ENCODE measurements at places on chromosomes 1 and 21. TPM values are rescaled to one million over a fixed set of nuclear protein-coding genes. Genes with fewer than 3 reads are reported as not detected.

The KLHL17 gene
- total RNA-seq, result 9.3 TPM

GRCh38 chr1:32372149-32372756 lies 9.9 kb downstream of the TSSK3 start:
- peaks cover 74% of the 10 kb centered on the region for H3K36me3 ChIP-seq
- no peak overlapping the region for H3K27ac ChIP-seq
- H3K27me3 ChIP-seq, result no peaks in the 10 kb centered on the region
- no peak overlapping the region for H3K4me3 ChIP-seq
- no peaks in the 10 kb centered on the region for H3K4me1 ChIP-seq

The VSIG8 gene
- not detected for total RNA-seq

- no peaks in the 10 kb centered on the region for H3K4me1 ChIP-seq
- DNase-seq, result no peak
- no peak overlapping the region for H3K4me3 ChIP-seq
- H3K27me3 ChIP-seq, result no peaks in the 10 kb centered on the region
- H3K27ac ChIP-seq, result no peak overlapping the region
- no peaks in the 10 kb centered on the region for H3K36me3 ChIP-seq
Observed at GRCh38 chr1:61007534-61008364, 74.6 kb upstream of the NFIA start.

The TFAP2E gene
- total RNA-seq, result 0.44 TPM

GRCh38 chr1:15758953-15759661 lies 512 bp downstream of the FBLIM1 start:
- DNase-seq, result no peak
- H3K36me3 ChIP-seq, result no peaks in the 10 kb centered on the region
- no peak overlapping the region for H3K27ac ChIP-seq
- peaks cover 61% of the 10 kb centered on the region for H3K4me1 ChIP-seq
- peaks cover 12% of the 10 kb centered on the region for H3K27me3 ChIP-seq

The CNR2 gene
- not detected for total RNA-seq

The UMODL1 gene
- not detected for total RNA-seq

- H3K27me3 ChIP-seq, result peaks cover 2% of the 10 kb centered on the region
- no peaks in the 10 kb centered on the region for H3K36me3 ChIP-seq
- H3K4me1 ChIP-seq, result no peaks in the 10 kb centered on the region
- no peak overlapping the region for H3K4me3 ChIP-seq
- no peak overlapping the region for H3K27ac ChIP-seq
Observed at GRCh38 chr1:12711536-12711935, 4.4 kb upstream of the AADACL3 start.

DNA sequence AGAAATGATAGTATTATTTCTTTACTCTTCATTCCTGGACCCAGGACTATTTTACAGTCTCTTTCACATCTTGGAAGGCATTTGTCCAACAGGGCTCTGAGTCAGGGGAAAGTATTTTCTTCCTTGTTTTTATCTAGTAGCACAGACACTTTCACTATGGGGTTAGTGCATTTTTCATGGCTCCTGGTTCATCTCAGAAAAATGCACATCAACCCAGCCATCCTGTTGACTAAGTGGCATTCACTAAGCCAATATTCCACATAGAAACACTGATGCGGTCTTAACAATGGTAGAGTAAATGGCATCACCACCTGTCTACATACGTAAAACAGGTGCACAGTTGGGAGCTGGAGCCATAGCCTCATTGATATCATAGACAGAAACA lies 87.4 kb upstream of the C1orf21 start:
- no peak for DNase-seq
- no peaks in the 10 kb centered on the region for H3K4me1 ChIP-seq
- no peaks in the 10 kb centered on the region for H3K27me3 ChIP-seq
- H3K36me3 ChIP-seq, result no peaks in the 10 kb centered on the region
- no peak overlapping the region for H3K27ac ChIP-seq

DNA sequence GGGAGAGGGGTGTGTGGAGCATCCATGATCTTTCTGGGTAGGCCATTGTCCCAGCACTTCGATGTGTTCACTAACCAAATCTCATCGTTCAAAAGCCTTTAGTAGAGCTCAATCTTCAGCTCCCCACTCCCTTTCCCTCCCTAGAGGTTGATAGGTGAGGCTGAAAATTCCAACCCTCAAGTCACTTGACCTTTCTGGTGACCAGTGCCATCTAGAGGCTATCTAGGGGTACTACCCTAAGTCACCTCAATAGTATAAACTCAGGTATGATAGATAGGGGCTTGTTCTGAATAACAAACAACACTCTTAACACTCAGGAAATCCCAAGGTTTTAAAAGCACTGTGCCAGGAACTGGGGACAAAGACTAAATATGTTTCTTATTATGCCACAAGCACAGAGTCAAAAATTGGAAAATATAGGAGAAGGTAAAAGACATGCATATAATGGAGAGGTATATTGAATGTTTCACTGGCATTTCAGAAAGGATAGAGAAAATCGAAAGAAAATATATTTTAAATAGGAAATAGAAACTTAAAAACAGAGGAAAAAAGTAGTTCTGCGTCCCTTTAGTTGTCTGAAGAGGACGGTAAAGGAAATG lies 42.9 kb upstream of the CD53 start:
- DNase-seq, result peak; percentile 54
- no peaks in the 10 kb centered on the region for H3K4me1 ChIP-seq
- H3K27ac ChIP-seq, result no peak overlapping the region
- H3K27me3 ChIP-seq, result no peaks in the 10 kb centered on the region
- no peak overlapping the region for H3K4me3 ChIP-seq

GRCh38 chr1:191558379-191558778 lies 599.9 kb upstream of the RGS18 start:
- no peaks in the 10 kb centered on the region for H3K4me1 ChIP-seq
- no peaks in the 10 kb centered on the region for H3K36me3 ChIP-seq
- no peak overlapping the region for H3K4me3 ChIP-seq
- H3K27me3 ChIP-seq, result no peaks in the 10 kb centered on the region

DNA sequence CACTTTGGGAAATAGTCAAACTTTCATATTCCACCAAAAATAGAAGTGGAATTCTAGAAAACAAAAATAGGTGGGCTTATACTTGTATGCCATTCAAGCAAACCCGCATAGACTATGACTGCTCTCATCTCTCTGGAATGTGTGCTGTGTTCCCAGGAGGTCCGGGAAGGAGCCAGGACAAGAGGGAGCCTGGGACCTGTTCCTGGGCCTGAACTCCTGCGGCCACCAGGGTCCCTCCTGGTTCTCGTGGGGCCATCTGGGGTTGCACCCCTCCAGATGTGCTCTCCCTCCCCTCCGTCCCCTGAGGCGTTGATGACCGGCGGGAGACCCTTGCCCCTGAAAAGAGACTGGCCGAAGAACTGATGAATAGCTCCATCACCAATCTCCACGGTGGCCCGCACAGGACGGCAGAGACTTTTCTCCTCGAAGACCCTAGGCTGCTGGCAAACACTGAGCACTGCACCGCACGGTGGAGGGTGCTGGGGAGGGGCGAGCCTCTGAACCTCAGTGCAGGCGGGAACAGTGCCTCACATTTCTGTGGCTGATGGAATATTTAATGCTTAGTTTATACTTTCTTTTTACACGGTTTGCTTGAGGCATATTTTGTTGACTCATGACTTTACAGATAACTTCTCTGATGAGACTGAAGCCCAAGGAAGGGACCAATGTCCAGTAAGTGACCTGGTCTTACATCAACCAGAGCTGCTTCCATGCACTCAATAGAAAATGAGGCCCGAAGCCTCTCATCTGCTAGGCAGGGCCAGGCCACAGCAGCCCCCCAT lies 9.6 kb upstream of the ADARB1 start:
- no peak overlapping the region for H3K4me3 ChIP-seq
- H3K4me1 ChIP-seq, result no peaks in the 10 kb centered on the region
- DNase-seq, result no peak
- no peaks in the 10 kb centered on the region for H3K27me3 ChIP-seq
- H3K27ac ChIP-seq, result no peak overlapping the region

- no peak for DNase-seq
- no peaks in the 10 kb centered on the region for H3K27me3 ChIP-seq
- no peaks in the 10 kb centered on the region for H3K36me3 ChIP-seq
- H3K27ac ChIP-seq, result no peak overlapping the region
Observed at GRCh38 chr1:71462247-71462646, 381.4 kb upstream of the ZRANB2 start.

DNA sequence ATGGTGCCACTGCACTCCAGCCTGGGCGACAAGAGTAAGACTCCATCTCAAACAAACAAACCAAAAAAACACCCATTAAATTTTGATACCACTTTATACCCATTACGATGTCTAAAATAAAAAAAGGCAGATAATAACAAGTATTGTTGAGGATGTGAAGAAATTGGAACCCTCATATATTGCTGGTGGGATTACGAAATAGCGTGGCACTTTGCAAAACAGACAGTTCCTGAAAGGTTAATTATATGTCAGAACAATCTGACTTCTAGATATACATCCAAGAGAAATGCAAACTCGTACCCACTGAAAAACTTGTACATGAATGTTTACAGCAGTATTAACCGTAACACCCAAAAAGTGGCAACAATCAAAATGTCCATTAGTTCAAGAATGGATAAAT lies 70.3 kb downstream of the USP24 start:
- no peak overlapping the region for H3K27ac ChIP-seq
- no peak overlapping the region for H3K4me3 ChIP-seq
- DNase-seq, result no peak

The CHI3L2 gene
- total RNA-seq, result 1.9 TPM

GRCh38 chr1:247681288-247681897 lies 1.9 kb upstream of the OR13G1 start:
- DNase-seq, result peak; percentile 38
- H3K4me3 ChIP-seq, result no peak overlapping the region
- H3K4me1 ChIP-seq, result no peaks in the 10 kb centered on the region

DNA sequence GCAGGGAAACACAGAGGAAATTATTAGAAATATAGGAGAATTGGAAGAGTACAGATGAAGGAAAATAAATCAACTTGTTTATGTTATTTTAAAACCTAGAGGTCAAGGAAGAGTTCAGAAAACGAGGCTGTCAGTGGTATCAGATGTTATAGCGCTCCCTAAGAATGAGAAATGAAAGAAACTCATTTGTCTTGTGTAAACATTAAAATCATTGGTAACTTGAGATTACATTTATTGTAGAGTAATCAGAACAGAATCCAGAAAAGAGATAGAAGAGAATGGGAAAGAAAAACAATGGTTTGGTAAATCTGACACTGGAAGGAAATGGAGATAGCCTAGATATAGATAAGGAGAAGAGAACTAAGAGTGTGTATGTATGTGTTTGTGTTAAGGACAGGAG lies 106.4 kb downstream of the ATF6 start:
- no peak overlapping the region for H3K4me3 ChIP-seq
- no peaks in the 10 kb centered on the region for H3K27me3 ChIP-seq
- no peak for DNase-seq

The CHML gene
- total RNA-seq, result 21.0 TPM

GRCh38 chr1:162388615-162389014 lies 7.1 kb downstream of the C1orf226 start:
- no peak overlapping the region for H3K27ac ChIP-seq
- no peak overlapping the region for H3K4me3 ChIP-seq
- DNase-seq, result no peak
- H3K27me3 ChIP-seq, result no peaks in the 10 kb centered on the region
- peaks cover 21% of the 10 kb centered on the region for H3K4me1 ChIP-seq

- no peaks in the 10 kb centered on the region for H3K27me3 ChIP-seq
- H3K27ac ChIP-seq, result no peak overlapping the region
- no peak for DNase-seq
- no peak overlapping the region for H3K4me3 ChIP-seq
Observed at GRCh38 chr21:39430457-39430856, 15.1 kb downstream of the LCA5L start.

The ATP1A1 gene
- 280 TPM for total RNA-seq

GRCh38 chr1:25649505-25650288 lies 33.1 kb downstream of the MAN1C1 start:
- DNase-seq, result no peak
- no peaks in the 10 kb centered on the region for H3K4me1 ChIP-seq
- H3K36me3 ChIP-seq, result no peaks in the 10 kb centered on the region
- no peak overlapping the region for H3K27ac ChIP-seq

The IFNAR1 gene
- total RNA-seq, result 9.3 TPM

GRCh38 chr1:161954466-161954865 lies 69.2 kb downstream of the OLFML2B start:
- H3K27me3 ChIP-seq, result no peaks in the 10 kb centered on the region
- H3K27ac ChIP-seq, result no peak overlapping the region
- no peak for DNase-seq
- no peaks in the 10 kb centered on the region for H3K36me3 ChIP-seq

The AQP10 gene
- not detected for total RNA-seq

DNA sequence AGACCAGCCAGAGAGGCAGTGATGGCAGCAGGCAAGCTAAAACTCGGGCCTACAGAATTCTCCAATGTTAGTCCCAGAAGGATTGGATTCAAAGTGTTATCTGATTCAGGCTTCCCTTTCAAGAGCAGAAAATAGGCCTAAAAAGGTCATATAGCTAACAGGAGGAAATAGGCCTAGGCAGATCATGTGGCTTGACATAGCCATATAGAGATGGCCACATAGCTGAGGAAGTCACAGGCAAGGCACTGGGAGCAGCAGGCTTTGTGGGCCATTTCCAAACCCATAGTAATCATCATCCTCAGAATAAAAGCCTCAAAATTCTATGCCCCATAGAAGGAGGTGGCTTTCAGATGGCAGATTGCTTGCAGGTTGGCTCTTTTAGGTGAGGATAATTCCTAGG lies 29.0 kb upstream of the LMO4 start:
- no peaks in the 10 kb centered on the region for H3K4me1 ChIP-seq
- DNase-seq, result no peak
- no peaks in the 10 kb centered on the region for H3K36me3 ChIP-seq
- peaks cover 2% of the 10 kb centered on the region for H3K27me3 ChIP-seq
- H3K27ac ChIP-seq, result no peak overlapping the region

DNA sequence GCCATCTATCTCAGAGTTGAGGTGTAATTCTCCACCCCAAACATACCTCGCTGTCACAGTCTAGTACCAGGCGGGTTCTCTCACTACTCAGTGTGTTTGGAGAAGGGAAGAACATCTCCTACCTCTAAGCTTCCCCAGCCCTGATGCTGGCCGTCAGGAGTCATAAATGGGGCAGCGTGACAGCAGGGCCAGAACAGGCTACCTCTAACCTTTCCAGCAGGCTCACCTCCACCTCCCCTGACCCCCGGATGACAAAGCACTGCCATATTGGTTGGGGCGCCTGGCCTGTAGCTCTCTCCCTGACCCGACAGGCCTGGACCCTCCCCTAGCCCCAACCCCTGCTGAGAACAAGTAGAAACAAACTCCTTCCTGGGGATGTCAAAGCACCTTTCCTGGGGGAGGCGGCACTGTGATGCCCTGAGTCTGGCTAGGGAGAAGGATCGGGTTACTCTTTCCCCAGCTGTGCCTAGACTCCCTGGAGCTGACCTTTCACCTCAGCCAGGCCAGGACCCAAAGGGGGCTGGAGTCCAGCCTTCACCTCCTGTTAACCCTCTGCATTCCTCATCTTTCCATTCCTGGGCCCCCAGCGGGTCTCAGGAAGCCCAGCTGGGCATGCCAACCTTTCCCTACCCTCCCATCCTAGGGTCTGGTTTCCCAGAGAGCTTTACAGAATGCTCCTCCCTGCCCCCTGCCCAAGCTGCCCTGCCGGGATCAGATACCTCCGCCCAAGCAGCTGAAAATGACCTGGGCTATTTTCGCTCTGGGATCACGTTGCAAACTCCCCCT lies 34.2 kb downstream of the AHDC1 start:
- peak; percentile 53 for DNase-seq
- peaks cover 96% of the 10 kb centered on the region for H3K4me1 ChIP-seq
- no peaks in the 10 kb centered on the region for H3K36me3 ChIP-seq
- H3K4me3 ChIP-seq, result 0 out of 2 replicates have a peak overlapping the region, but pooled peaks have one; percentile 4
- peak overlapping the region; percentile 58 for H3K27ac ChIP-seq

- peak overlapping the region; percentile 64 for H3K4me3 ChIP-seq
Observed at GRCh38 chr1:9438431-9439073, 100.7 kb upstream of the SLC25A33 start.

The CFHR1 gene
- total RNA-seq, result not detected

GRCh38 chr1:50995651-50996050 lies 25.6 kb downstream of the CDKN2C start:
- no peaks in the 10 kb centered on the region for H3K36me3 ChIP-seq
- no peak for DNase-seq
- H3K4me1 ChIP-seq, result peaks cover 5% of the 10 kb centered on the region
- no peaks in the 10 kb centered on the region for H3K27me3 ChIP-seq
- H3K27ac ChIP-seq, result no peak overlapping the region
- H3K4me3 ChIP-seq, result no peak overlapping the region

The EFNA4 gene
- 9.3 TPM for total RNA-seq

All from HepG2 (cell line).